A673 (cell line): ENCODE measurements at places on chromosomes 2 and 18.

DNA sequence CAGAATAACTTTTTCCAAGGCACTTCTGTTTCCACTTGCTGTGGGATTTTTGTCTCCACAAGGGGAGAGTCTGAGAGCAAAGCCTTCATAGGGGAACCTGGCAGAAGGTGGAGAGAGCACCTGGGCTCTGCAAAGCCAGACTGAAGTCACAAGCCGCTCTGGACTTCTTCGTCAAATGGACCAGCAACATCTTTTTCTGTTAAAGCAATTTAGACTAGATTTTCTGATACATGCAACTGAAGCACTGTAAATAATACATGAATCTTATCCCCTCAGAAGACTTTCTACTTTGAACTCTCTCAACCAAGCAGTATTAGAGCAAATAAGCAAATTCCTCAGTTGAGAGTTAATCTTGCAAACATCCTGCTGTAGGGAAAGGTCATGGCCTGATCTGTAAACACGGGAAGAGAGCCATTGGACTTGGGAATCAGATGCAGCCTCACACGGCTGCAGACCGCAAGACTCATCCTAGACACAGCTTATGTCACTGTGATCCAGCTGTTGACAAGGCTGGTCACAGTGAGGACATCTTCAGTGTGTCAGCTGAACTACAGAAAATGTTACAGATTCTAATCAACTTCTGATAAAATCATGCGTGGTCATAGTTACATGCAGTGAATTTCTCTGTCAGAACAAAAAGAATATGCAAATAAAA, 3.2 kb downstream of the SH3YL1 start:
- DNase-seq: no peak

GRCh38 chr2:233977296-233977837, 60.2 kb downstream of the TRPM8 start:
- DNase-seq: no peak

DNA sequence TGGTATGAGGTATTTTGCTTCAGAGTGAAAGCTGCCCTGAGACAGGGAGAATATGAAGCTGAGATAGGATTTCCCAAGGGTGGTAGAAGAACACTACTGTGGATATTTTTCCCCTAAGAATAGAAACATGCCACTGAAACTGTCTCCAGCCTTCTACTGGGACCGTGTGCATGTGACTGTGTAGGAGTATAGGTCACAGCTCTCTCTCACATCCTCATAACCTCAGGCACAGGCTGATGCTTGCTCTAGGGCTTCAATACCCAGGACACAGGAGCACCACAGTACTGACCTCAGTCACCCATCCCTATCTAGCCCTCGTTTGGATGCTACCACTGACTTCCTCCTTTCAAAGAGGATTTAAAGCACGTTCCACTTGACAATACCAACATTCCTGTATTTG, 67.2 kb downstream of the REV1 start:
- no peak for DNase-seq

DNA sequence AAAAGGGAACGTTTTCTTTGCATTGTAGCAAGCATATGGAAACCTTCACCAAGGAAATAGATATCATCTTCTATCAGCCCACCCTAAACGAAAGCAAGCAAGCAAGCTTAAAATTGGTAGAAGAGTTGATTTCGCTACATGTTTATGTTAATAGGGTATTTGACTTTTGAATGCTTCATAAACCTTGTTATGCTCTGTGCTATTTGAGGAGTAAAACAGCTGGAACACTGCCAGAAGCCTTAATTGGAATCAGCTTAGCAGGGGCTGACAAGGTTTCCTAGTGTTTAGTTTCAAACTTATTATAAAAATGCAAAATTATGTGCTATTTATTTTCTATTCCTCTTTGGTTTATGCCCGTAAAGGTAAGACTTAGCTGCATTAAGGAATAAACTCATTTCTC, 70.6 kb upstream of the LINC00305 start:
- DNase-seq: peak; percentile 49

DNA sequence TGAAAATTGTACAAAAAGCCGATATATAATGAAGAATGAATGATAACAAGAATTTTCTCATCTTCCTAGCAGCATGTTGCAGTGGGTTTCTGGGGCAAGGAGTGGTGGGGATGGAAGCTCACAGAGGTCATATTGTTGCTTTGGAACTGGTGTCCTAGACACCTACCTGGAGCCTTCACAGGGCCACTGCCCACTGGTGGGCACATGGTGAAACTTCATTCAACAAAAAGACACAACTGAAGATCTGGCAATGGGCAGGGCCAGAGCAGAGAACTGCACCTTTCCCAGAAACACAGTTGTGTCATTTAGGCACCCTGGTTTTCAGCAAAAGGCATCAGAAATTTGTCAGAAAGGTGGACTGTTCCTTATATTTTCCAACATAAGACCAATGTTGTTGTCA, 115.3 kb downstream of the FHOD3 start:
- peak; percentile 5 for DNase-seq

- DNase-seq: peak; percentile 74
Observed at GRCh38 chr2:168119515-168120141, 127.8 kb downstream of the STK39 start.

- no peak for DNase-seq
Observed at GRCh38 chr2:10732924-10733565, 11.6 kb downstream of the ATP6V1C2 start.

- peak; percentile 42 for DNase-seq
Observed at GRCh38 chr2:48315896-48316194, 214.1 kb upstream of the STON1 start.

DNA sequence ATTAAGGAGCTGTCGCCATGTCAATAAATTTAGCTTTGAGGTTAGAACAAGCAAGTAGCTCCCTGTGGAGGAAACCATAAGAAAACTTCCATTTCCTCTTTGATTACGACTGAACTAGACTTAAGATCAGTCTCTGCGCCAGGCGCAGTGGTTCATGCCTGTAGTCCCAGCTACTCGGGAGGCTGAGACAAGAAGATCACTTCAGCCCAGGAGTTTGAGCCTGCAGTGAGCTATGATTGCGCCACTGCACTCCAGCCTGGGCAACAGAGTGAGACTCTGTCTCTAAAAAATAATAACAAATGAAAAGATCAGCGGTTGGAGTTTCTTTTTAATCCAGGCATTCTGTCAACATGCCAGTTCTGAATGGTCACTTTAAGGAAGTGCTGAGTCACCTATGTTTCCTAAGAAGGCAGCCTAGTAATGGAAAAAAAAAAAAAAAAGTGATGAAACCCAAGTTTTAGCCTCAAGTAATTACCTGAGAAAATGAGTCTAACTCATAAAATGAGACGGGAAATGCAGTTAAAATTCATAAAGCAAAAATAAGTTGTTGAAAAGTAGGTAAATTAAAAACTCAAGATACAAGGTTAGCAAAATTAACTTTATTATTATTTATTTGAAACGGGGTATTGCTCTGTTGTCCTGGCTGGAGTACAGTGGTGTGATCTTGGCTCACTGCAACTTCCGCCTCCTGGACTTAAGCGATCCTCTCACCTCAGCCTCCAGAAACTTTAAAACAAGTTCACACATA, 10.2 kb downstream of the C18orf32 start:
- DNase-seq: peak; percentile 49
